ENCODE measurements at places on chromosomes 2 and 18.

DNA sequence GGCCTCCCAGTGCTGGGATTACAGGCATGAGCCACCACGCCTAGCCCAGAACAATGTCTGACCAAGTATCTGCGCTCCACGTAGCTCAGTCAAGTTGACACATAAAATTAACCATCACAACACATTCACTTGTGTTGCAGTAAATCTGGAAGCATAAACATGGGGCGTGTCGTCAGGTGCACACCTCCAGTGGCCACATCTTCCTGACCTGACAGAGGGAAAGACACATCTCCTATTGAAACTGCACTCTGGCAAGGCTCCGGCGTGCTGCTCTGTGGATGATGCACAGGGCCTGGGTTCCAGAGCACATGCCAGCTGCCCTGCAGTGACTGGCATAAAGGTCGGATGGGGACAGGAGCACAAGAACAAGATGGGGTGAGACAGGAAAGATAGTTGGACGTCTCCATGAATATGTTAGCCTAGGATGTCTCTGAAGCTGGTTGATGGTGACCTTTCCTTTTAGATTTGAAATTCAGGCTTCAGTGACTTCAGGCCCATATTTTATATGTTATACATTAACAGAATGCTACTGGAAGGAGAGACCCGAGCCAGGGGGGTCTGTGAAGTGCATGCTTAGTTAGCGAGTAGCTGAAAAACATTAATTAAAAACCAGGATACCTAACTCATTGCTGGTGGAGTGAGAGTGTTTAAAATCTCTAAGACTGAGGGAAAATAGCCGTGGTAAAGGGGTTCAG lies 10.9 kb downstream of the IMPA2 start:
- DNase-seq = no peak

- DNase-seq = no peak
Measured at GRCh38 chr2:105375001-105375561, 23.8 kb downstream of the FHL2 start.

DNA sequence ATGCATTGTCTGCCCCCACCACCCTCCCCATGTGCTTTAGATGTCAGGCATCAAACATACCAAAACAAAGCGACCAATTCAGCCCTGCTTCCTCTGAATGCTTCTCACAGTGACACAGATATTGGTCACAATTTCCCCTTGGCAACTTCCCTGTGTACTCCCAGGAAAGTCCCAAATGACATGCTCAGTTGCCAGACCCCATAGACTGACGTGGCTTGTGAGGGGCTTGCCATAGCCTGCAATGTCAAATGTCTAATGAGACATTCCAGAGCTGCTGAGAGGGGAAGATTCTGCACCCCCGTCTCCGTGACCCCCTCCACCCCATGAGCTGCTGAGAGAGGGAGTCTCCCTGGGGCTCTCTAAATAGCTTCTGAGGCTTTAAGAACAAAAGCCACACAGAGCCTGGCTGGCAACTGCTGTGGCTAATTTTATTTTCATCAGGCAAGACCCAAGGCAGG lies 47.3 kb downstream of the RFTN2 start:
- DNase-seq = no peak

GRCh38 chr18:63697097-63697660 lies 5.6 kb upstream of the SERPINB11 start:
- peak; percentile 42 for DNase-seq

GRCh38 chr2:10761591-10761990 lies 40.2 kb downstream of the ATP6V1C2 start:
- DNase-seq = no peak

GRCh38 chr18:723541-724080 lies 11.2 kb upstream of the ENOSF1 start:
- DNase-seq = no peak

DNA sequence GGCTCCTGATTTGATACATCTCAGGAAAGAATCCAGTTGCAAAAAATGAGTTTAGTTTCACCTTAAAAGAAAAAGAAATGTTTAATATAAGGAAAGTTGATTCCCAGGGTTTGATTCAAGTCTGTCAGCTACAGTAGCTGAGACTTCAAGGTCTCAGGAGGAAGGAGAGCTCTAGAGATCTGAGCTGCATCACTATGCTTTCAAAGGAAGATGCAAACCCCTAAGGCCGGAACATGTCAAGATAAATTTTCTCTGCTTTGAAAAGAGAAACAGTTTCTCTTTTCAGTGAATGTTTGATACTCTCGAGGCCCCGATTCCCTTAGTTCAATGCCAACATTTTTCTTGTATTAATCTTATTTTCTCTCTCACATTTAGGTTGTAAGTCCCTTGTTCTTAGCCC lies 128.6 kb downstream of the RGPD3 start:
- DNase-seq = no peak

GRCh38 chr18:64852281-64852680 lies 703.4 kb upstream of the LINC00305 start:
- DNase-seq = no peak

DNA sequence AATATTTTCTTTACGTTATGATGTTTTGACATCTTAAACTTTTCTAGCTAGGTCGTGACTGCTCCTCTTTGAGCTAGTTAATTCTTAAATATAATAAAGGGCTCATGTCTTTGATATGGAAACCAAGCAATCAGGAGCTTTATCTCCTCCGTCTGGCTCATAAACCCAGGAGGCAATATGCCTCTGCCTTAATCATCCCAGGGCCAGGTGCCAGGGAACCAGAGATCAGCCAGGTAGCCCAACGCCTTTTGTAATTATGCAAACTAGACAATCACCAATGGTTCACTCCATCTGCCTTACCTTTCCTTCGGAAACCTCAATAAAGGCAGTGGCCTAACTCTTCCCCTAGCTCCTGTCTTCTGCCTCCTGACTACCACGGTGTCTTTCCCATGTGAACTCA lies 213.7 kb downstream of the KCNJ3 start:
- DNase-seq = no peak

DNA sequence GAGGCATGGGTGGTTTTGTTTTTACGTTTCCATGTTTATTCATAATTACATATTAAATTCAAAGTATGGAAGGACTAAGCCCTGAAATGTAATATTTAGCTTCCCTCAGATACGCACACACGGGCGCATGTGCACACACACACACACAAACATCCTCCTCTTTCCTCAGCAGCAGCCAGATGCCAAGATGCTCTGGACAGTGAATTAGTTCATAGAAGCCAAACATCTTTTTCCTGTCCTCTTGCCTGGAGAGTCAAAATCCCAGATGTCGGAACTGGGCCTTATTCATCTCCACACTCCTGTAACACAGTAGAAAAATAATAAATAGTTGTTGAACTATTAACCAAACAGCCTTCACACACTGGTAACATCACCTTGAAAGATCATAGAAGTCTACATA lies 273.1 kb downstream of the SP3 start:
- DNase-seq = no peak

GRCh38 chr2:24761866-24762265 lies 31.3 kb downstream of the PTRHD1 start:
- no peak for DNase-seq

- DNase-seq = peak; percentile 50
Measured at GRCh38 chr2:176461098-176461808, 192.0 kb downstream of the MTX2 start.

GRCh38 chr2:433216-433615 lies 145.3 kb upstream of the ALKAL2 start:
- DNase-seq = no peak

GRCh38 chr2:217632043-217632442 lies 370.8 kb downstream of the TNS1 start:
- DNase-seq = no peak

DNA sequence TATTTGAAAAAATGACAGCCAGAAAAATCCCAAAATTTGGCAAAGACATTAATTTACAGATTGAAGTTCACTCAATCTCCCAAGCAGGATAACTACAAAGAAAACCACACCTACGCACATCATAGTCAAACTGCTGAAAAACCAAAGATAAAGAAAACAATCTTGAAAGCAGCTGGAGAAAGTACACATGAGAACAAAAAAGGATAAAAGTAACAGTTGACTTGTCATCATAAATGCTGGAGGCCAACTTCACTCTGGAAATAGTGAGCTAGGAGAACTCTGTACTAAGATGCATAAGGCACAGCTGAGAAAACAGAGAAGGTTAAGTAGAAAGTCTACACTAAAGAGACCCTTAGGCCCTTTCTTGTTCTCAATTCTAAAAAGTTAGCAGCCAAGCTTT lies 73.1 kb downstream of the TLK1 start:
- DNase-seq = no peak

GRCh38 chr18:78789850-78790249 lies 189.8 kb upstream of the SALL3 start:
- no peak for DNase-seq

Measured in fibroblast of skin of left quadriceps (primary cell).